ENCODE measurements at places on chromosomes 13 and 19.
A peak's percentile ranks its signal among the peaks of the same experiment; 100 is the strongest.

DNA sequence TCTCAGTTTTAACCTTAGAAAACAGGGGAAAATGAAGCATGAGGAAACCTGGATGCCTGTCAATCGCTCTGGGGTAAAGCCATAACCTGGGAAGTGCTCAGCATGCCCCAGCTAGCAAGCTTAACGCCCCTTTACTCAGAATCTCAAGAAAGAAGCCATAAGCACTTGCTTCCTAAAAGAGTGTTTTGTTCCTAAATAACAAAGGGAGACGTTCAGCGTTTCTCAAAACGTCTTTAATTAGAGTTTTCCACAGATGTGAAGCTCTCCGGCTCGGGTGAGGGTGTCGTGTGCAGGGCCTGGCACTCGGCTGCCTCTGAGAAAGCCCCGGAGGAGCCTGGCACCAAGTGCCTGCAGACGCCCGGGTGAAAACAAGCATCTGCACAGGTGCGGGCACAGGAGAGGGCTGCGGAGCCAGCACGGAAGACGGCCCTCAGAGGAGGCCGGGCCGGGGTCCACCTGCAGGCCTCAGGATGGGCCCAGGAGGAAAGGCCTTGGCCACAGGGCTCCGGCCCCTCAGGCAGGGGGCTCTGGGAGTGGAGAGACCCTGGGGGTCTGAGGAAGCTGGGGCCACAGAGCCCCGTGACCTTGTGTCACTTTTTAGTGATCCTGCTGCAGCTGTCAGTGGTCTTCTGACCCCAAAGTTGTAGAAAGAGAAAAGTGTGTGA lies 6.2 kb downstream of the GAS6 start:
- DNase-seq = no peak

DNA sequence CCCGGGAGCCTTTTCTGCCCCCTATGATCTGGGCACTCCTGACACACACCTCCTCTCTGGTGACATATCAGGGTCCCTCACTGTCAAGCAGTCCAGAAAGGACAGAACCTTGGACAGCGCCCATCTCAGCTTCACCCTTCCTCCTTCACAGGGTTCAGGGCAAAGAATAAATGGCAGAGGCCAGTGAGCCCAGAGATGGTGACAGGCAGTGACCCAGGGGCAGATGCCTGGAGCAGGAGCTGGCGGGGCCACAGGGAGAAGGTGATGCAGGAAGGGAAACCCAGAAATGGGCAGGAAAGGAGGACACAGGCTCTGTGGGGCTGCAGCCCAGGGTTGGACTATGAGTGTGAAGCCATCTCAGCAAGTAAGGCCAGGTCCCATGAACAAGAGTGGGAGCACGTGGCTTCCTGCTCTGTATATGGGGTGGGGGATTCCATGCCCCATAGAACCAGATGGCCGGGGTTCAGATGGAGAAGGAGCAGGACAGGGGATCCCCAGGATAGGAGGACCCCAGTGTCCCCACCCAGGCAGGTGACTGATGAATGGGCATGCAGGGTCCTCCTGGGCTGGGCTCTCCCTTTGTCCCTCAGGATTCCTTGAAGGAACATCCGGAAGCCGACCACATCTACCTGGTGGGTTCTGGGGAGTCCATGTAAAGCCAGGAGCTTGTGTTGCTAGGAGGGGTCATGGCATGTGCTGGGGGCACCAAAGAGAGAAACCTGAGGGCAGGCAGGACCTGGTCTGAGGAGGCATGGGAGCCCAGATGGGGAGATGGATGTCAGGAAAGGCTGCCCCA lies 8.5 kb upstream of the CEACAM7 start:
- no peak for DNase-seq

DNA sequence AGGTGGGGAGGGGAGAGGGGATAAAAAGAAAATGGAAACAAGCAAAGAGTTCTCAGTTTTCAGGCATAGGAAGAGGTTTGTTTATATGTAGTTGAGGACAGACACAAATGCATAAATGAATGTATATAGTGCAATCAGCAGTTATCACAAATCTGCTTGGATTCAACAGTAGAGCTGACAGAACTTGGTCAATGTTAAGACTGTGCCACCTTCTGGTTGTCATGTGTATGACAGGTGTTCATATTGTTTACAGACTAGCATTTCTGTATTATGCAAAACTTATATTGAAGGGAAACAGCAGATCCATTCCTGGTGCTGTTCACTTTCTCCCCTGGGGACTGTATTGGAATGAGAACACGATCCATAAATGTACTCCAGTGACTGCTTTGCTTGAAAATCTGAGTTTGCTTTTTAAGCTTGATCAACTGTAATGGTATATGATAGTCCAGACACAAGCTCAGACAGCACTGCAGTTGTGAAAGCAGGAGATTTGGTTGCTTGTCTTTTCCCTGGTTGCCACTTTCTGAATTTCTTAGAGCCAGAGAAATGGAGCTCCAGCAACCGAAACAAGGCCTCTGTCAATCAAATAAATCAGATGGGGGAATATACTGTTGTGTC lies 319.5 kb upstream of the OBI1 start:
- DNase-seq = peak; percentile 63

- no peak for DNase-seq
Measured at GRCh38 chr19:18828786-18829185, 3.0 kb upstream of the UPF1 start.

- DNase-seq = no peak
Measured at GRCh38 chr13:38685974-38686576, 802 bp upstream of the FREM2 start.

GRCh38 chr19:2251106-2252054 lies 2.3 kb downstream of the AMH start:
- DNase-seq = no peak

- no peak for DNase-seq
Measured at GRCh38 chr13:77048681-77049080, 21.7 kb upstream of the FBXL3 start.

GRCh38 chr13:20716951-20717350 lies 13.5 kb downstream of the IL17D start:
- no peak for DNase-seq

DNA sequence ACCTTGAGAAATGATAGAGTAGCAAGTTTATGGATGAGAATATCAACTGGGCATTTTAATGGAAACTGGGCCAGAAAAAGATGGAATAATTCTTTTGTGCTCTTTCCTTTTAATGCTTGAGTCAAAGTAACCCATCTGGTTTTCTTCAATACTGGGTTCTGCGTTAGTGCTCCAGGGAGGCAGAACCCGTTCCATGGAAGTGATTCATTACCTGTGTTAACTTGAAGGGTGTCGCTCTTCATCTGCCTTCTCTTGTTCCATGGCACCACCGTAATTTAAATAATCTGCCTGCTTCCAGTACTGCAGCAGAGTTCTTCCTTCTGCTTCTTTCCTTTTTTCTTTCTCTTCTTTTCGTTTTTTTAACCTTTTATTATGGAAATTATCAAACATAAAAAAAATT lies 14.7 kb upstream of the USP12 start:
- DNase-seq = no peak

DNA sequence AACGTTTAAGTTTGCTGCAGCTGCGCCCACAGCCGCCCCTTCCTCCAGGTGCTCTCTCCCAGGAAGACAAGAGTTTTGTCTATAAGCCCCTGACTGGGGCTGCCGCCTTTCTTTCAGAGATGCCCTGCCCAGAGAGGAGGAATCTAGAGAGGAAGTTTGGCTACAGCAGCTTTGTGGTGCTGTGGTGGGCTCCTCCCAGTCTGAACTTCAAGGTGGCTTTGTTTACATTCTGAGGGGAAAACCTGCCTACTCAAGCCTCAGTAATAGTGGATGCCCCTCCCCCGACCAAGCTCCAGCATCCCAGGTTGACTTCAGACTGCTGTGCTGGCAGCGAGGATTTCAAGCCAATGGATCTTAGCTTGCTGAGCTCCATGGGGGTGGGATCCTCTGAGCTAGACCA lies 6.4 kb upstream of the ERICH6B start:
- no peak for DNase-seq

DNA sequence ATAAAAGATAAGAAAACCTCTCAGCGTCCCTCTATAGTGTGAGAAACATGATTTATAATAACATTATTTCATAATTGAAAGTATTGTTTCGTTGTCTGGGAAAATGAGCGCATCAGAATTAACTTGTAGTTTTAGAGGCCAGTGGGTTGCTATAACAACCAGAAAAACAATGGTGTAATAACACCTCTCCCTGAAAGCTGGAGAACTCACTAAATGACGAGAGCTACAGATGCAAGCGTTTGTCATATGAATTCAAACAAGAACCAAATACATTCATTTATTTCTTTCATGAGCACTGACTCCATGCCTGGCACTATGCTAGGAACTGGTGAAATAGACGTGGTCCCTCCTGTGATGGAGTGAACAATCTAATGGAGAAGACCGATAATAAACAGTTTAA lies 16.3 kb downstream of the KBTBD7 start:
- DNase-seq = no peak

GRCh38 chr13:45683701-45684100 lies 18.4 kb upstream of the CBY2 start:
- no peak for DNase-seq

DNA sequence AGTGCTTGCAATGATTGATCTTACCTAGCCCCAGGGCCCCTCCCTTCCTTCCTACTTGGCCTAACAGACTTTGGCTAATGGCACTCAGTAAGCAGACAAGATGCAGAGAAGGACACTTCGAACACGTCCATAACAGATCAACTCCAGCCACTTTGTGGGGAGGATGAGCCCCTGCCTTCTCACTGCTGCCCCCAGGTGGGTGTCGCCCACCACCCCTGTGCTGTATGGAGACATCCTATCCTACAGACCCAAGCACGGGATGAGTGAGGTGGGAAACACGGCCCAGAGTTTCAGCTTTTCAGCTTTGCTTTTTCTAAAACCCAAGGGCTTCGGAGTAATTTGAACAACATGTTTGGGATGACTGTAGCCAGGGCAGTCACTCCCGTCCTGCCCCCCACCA lies 5.5 kb downstream of the SLC7A1 start:
- no peak for DNase-seq

GRCh38 chr13:35987572-35988513 lies 143.3 kb downstream of the DCLK1 start:
- no peak for DNase-seq

DNA sequence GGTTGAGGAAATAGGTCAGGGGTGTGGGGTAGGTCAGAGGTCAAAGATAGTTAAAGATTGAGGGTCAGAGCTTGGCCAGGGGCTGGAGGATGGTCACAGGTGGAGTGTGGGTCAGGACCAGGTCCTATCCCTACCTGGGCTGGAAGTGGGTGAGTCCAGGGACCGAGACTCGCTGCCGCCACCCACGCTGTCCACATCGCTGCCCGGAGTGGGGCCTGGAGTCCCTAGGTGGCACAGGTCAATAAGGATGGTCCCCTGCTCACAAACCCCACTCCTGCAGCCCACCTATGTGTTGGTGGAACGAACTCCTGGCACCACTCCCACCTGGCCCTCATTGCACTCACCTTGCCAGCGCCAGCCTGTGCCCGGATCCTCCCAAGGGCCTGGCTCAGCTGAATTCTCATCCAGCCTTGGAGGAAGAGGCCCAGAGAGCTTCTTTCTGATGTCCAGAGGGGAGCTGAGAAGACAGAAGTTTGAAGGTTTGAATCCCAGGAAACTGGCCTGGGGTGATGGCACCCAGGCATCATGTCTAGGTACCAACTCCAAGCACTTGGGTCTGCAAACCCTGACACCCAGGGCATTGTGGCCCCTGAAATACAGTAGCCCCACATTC lies 6.8 kb downstream of the GMIP start:
- no peak for DNase-seq

GRCh38 chr19:13441810-13442512 lies 64.3 kb downstream of the CACNA1A start:
- peak; percentile 71 for DNase-seq

GRCh38 chr19:54191011-54191810 lies at the start of gene TSEN34:
Gene TSEN34 (plus strand): TSS chr19:54191308. CDS start chr19:54191365, 57 bp downstream.
- peak; percentile 90 for DNase-seq

DNA sequence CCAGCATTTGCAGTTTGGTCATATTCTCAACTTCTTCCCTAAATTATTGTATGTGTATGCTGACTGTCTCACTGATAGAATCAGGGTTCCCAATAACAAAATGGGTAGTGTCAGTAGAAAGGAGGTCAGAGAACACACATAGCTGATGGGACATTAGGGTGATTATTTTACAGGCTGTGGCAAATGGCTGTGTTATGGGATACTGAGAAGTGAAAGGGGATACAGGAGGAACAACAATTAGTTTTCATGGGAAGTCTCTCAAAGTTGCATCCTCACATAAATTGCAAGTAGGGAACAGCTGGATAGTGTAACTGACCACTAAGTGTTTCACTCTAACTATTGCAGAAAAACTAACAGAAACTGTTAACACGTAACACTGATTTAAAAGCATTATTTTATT lies 1199.3 kb downstream of the PCDH17 start:
- no peak for DNase-seq

GRCh38 chr13:98099627-98100026 lies 43.3 kb upstream of the FARP1 start:
- no peak for DNase-seq

DNA sequence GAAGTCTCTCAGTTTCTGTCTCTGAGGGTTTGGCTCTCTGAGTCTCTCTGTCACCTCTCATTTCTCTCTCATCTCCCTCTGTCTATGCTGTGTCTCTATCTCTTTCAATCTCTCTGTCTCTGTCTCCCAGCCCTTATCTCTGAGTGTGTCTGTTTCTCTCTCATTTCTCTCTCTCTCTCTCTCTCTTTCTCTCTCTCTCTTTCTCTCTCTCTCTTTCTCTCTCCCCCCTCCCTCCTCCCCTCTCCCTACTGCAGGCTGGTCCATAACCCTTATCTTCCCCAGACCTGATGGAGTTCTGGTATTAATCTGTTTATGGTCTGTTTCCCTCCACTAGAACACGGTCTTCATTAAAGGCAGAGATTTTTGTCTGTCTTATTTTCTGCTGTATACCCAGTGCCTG lies 1.3 kb upstream of the PVR start:
- DNase-seq = no peak

GRCh38 chr13:109384491-109385241 lies 401.7 kb downstream of the IRS2 start:
- DNase-seq = peak; percentile 49

GRCh38 chr19:16019691-16020448 lies 56.4 kb upstream of the TPM4 start:
- no peak for DNase-seq

DNA sequence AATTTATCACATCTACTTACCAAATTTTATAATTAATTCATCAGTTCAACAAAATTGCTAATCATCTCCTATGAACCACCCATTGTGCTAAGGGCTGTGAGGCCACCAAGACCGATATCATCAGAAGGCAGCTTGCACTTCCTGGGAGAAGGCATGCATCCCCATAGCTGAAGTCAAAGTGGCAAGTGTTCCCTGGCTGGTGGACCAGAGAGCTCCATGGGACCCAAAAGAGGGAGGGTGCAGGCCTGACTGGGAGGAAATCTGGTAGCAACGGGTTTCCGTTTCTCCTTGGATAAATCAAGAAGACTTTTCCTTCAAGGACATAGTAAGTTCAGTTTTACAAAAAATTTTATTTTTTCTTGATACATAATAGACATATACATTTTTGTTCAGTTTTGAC lies 325.2 kb downstream of the FGF9 start:
- no peak for DNase-seq

DNA sequence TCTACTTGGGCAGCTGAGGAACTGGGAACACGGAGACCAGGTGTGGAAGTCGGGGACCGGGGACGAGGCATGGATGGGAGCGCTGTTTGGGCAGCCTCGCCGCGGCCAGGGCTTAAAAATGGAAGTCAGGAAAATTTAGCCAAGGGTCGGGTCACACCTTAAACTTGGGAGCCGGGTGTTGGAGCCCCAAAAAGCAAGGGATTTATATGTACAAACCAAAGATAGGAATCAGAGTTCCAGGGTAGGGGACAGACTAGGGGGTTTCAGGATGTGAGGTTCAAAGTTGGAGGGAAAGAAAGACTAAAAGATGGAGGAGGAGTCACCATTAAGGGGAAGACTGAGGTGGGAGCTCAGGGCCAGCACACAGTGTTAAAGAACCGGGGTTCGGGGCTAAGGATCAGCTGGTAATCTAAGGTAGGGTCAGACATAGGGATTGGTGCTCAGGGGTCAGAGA lies 530 bp downstream of the FOXA3 start:
- no peak for DNase-seq

Measured in GM03348 (cell line).